Fibroblast of skin of scalp (primary cell): ENCODE measurements at places on chromosomes 5 and 9.

GRCh38 chr9:26324786-26325443 is 567.7 kb downstream of the CAAP1 start:
- no peak for DNase-seq

- no peak for DNase-seq
Observed at GRCh38 chr9:127634698-127635097, 22.6 kb downstream of the STXBP1 start.

DNA sequence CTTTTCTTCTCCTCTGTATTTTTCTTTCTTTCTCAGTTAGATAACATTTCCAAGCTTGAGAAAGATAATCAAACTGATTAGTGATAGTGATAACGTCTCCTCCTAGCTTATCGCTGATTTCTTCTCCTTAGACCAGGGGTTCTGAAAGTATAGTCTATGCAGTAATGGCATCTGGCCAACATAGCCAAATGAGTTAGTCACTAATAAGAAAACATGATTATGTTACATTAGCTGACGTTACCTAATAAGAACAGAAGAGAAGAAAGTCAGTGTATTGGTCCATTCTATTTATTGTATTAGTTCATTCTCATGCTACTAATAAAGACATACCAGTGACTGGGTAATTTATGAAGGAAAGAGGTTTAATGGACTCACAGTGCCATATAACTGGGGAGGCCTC is 111.2 kb downstream of the STRBP start:
- peak; percentile 26 for DNase-seq

GRCh38 chr5:10734832-10735523 is 26.1 kb downstream of the DAP start:
- DNase-seq, result no peak

DNA sequence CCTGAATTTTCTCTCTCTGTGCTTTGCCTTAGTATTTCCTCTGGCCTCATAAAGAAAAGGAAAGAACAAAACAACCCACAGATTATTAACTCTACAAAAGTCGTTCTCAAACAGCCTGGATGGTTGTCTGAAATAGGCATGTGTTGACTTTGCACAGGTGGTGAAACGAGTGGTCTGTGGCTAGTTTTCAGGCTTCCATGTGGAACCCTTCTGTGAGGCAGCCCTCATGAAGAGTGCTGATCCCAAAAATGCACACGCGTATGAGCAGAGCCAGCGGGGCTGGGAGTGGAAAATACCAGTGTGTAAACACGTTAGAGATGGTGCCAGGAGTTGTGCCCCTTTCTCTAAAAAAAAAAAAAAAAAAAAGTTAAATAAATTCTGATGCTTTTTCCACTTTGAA is 4.9 kb upstream of the PSAT1 start:
- no peak for DNase-seq
